ENCODE measurements at places on chromosomes 2 and 18. TPM values are rescaled to one million over a fixed set of nuclear protein-coding genes. Genes with fewer than 3 reads are reported as not detected.

- DNase-seq = no peak
Observed at GRCh38 chr2:65456886-65457285, 24.5 kb upstream of the SPRED2 start.

DNA sequence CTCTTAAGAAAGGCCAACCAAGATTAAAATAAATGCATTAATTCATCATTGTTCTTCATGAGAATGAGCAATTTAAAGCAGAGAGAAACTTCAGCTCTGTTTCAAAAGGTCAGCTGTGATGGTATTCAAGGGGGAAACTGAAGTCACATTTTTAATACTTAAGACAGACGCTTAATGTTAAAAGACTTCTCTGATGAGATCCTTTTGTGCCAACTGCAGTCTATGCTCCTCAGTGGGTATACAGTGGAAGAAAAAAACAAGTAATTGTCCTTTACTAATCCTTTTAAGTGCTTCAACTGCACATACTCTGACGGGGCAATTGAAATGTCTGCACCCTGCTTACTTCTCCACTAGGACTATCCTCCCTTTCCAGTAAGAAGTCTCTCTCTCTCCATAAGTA lies 309.7 kb downstream of the GULP1 start:
- DNase-seq = peak; percentile 16

Gene SPATA3
- not detected for total RNA-seq

GRCh38 chr2:160076241-160076640 lies 13.8 kb upstream of the PLA2R1 start:
- no peak for DNase-seq

Gene RALB
- 73.7 TPM for total RNA-seq

Data from fibroblast of the aortic adventitia (primary cell).